ENCODE measurements at places on chromosomes 2 and 18. TPM values are rescaled to one million over a fixed set of nuclear protein-coding genes. Genes with fewer than 3 reads are reported as not detected.

DNA sequence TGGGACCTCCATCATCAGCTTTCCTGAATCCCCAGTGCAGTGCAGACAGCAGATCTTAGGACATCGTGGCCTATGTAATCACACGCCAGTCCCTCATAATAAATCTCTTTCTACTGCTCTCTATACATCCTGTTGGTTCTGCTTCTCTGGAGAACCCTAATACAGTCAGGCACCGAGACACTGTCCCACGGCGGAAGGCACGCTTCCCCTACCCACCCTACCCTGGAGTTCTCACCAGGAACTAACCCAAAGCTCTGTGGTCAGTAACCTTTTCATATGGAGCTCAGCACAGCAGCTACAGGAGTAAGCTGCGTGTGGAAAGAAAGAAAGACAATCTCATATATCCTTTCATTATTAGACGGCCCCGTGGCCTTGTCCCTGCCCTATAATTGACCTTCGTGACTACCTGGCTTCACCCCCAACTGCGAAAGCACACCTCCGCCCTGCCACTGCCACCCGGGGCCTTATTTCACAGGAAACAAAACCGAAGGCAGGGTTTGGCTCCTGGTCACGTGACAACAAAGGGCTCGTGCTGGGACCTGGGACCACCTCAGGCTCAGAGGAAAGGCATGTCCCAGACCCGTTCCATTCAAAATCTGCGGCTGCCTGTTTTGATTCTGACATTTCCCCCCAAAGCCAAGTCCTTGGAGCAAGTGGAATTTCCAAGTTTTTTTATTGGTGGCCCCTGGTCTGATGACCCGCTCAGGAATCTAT is 99.7 kb upstream of the ODC1 start:
- no peak for DNase-seq
- no peak overlapping the region for H3K27ac ChIP-seq
- H3K27me3 ChIP-seq: peaks cover 37% of the 10 kb centered on the region

Gene CKAP2L
- total RNA-seq: 47.7 TPM

DNA sequence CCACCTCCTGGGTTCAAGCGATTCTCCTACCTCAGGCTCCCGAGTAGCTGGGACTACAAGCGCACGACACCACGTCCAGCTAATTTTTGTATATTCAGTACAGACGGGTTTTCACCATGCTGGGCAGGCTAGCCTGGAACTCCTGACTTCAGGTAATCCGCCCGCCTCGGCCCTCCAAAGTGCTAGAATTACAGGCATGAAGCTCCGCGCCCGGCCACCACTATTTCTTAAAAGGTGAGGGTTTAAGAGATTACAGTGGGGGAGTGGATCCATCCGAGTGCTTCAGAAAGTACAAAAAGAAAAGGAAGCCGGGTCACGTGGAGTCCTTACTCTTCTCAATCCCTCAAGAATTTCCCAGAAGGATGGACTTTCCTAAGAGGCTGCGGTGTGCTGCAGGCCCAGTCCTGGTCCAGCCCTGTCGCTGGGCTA is 146.9 kb downstream of the ANKRD44 start:
- peaks cover 84% of the 10 kb centered on the region for H3K4me1 ChIP-seq
- H3K4me3 ChIP-seq: no peak overlapping the region
- DNase-seq: no peak
- H3K27ac ChIP-seq: no peak overlapping the region

Gene RASGRP3
- total RNA-seq: 3.1 TPM

DNA sequence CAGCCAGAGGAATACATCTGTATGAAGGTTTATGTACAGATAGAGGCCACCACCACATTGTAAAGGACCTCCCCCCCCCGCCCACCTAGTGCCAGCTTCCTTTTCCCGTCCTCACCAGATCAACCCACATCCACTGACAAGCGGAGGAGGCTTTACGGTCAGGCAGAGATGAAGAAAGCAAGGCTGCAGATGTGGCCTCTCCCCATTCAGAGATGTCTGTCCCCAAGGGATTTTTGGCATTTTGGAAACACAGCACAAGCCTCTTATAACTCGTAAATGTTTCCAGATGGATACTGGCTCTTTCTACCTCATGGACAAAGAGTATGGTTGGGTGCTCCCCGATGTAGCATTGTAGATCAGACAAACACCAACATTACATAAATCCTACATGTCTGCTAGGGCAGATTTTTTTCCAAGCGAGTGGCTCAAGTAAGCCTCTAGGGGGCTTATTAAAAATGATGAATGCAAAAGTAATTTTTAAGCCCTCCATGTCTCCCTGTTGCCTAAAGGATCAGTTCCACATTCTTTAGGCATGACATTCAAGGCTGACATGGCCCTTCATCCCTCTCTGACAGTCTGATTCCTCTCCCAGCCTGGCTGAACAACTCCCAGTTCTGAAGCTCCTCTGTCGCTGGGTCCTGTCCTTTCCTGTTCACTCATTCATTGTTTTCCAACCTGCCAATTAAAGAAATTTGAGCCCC is 11.7 kb downstream of the VIT start:
- no peak for DNase-seq
- H3K27me3 ChIP-seq: peaks cover 7% of the 10 kb centered on the region
- H3K4me3 ChIP-seq: no peak overlapping the region
- H3K36me3 ChIP-seq: peaks cover 4% of the 10 kb centered on the region

Data from activated T-cell treated with anti-CD3 and anti-CD28 coated beads, Interleukin-2, amount 50 U/mL, for 72 hours (primary cell).